Muscle of leg (tissue), 16 donors: ENCODE measurements at places on chromosomes 7 and 10. TPM values are rescaled to one million over a fixed set of nuclear protein-coding genes. Genes with fewer than 3 reads are reported as not detected.

Gene CPA2
- 0.44 TPM for total RNA-seq

Gene PNLIPRP2
- total RNA-seq, result 0.49 TPM

Gene MRLN
- total RNA-seq, result 254 TPM

Gene GHRHR
- total RNA-seq, result 1.3 TPM

GRCh38 chr10:49736564-49737113, 25.5 kb downstream of the OGDHL start:
- H3K4me3 ChIP-seq, result no peak overlapping the region
- no peaks in the 10 kb centered on the region for H3K36me3 ChIP-seq
- no peak for DNase-seq
- no peaks in the 10 kb centered on the region for H3K4me1 ChIP-seq
- no peaks in the 10 kb centered on the region for H3K27me3 ChIP-seq
- H3K27ac ChIP-seq, result no peak overlapping the region

GRCh38 chr10:19816411-19817230, at the start of gene PLXDC2:
Gene PLXDC2, plus strand, starts transcription at chr10:19816432.
- H3K27me3 ChIP-seq, result no peaks in the 10 kb centered on the region
- H3K27ac ChIP-seq, result peak within 1 kb of the TSS; percentile 97
- H3K4me3 ChIP-seq, result peak within 1 kb of the TSS; percentile 94
- peaks cover 3% of the 10 kb centered on the region for H3K36me3 ChIP-seq
- DNase-seq, result peak; percentile 76
- H3K4me1 ChIP-seq, result no peaks in the 10 kb centered on the region

DNA sequence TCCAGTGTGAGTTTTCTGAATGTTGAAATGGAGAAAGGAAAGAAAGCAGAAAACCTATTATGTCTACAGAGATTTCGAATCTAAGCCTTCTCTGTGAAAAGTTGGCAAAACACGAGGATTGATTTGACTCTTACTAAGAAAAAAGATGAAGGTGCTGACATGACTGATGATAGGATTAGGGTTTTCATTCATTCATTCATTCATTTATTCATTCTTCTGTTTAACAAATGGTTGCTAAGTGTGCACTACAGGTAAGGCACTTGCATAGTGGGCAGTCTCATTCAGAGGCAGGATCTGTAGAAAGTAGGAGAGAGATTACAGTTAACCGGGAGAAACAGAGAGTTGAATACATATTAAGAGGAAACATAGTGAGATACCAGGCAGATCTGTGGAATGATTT, 137.1 kb downstream of the ZNF365 start:
- H3K4me3 ChIP-seq, result no peak overlapping the region
- no peaks in the 10 kb centered on the region for H3K36me3 ChIP-seq
- no peaks in the 10 kb centered on the region for H3K4me1 ChIP-seq
- H3K27ac ChIP-seq, result no peak overlapping the region
- no peaks in the 10 kb centered on the region for H3K27me3 ChIP-seq

GRCh38 chr10:70330671-70331070, 46.9 kb upstream of the NPFFR1 start:
- H3K4me1 ChIP-seq, result peaks cover 34% of the 10 kb centered on the region
- no peak overlapping the region for H3K4me3 ChIP-seq
- peaks cover 7% of the 10 kb centered on the region for H3K27me3 ChIP-seq
- no peaks in the 10 kb centered on the region for H3K36me3 ChIP-seq
- DNase-seq, result no peak

DNA sequence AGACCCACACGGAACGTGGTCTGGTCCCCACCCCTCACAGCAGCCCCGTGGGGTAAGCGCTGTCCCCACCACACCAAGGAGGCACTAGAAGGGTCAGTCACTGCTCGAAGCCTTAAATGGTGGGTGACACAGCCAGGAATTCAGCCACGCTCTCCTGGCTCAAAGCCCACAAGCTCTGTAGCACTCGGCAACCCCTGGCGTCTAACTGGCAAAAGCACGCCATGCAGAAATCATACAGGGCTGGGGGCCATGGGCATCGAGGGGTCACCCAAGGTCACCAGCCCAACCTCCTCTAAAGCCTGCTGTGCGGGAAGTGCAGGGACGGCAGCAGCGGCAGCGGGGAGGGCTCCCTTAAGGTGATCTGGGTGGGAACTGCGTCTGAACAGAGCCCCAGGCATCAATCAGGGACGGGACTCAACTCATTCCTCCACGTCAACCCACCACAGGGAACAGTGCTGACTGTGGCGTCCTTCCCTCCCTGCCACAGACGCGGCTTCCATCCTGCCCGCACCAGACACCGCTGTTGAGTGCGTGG, 7.8 kb downstream of the GPER1 start:
- H3K27ac ChIP-seq, result no peak overlapping the region
- H3K27me3 ChIP-seq, result no peaks in the 10 kb centered on the region
- no peak overlapping the region for H3K4me3 ChIP-seq
- H3K36me3 ChIP-seq, result peaks cover 34% of the 10 kb centered on the region
- DNase-seq, result no peak

GRCh38 chr10:36097696-36098095, 455.6 kb upstream of the FZD8 start:
- no peaks in the 10 kb centered on the region for H3K36me3 ChIP-seq
- H3K4me1 ChIP-seq, result peaks cover 2% of the 10 kb centered on the region
- no peak overlapping the region for H3K4me3 ChIP-seq
- no peaks in the 10 kb centered on the region for H3K27me3 ChIP-seq
- no peak overlapping the region for H3K27ac ChIP-seq

- H3K36me3 ChIP-seq, result no peaks in the 10 kb centered on the region
- H3K4me1 ChIP-seq, result no peaks in the 10 kb centered on the region
- H3K4me3 ChIP-seq, result no peak overlapping the region
- H3K27me3 ChIP-seq, result peaks cover 17% of the 10 kb centered on the region
Observed at GRCh38 chr7:278081-278480, 11.9 kb upstream of the FOXL3 start.

DNA sequence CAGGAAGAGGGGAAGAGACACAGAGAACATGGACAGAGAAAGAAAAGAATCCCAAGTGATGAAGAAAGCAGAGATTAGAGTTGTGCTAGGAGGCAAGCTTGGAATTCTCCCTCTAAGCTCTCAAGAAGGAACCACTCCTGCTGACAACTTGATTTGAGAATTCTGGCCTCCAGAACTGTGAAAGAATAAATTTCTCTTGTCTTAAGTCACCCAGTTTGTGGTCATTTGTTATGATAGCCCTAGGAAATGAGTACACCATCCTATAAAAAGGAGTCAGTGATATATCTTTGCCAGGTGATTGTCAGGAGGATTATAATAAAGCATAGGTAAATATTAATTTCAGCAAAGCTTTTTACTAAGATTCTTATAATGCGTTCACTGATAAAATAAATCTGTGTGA, 82.7 kb upstream of the TFEC start:
- no peak overlapping the region for H3K27ac ChIP-seq
- H3K36me3 ChIP-seq, result no peaks in the 10 kb centered on the region
- no peak overlapping the region for H3K4me3 ChIP-seq
- H3K4me1 ChIP-seq, result no peaks in the 10 kb centered on the region
- H3K27me3 ChIP-seq, result no peaks in the 10 kb centered on the region

GRCh38 chr7:38283809-38284208, 10.4 kb upstream of the TARP start:
- H3K27ac ChIP-seq, result no peak overlapping the region
- no peaks in the 10 kb centered on the region for H3K27me3 ChIP-seq
- H3K4me3 ChIP-seq, result no peak overlapping the region
- DNase-seq, result no peak

- H3K4me3 ChIP-seq, result no peak overlapping the region
- H3K27me3 ChIP-seq, result no peaks in the 10 kb centered on the region
- H3K4me1 ChIP-seq, result peaks cover 54% of the 10 kb centered on the region
- peaks cover 7% of the 10 kb centered on the region for H3K36me3 ChIP-seq
- peak overlapping the region; percentile 95 for H3K27ac ChIP-seq
- peak; percentile 44 for DNase-seq
Observed at GRCh38 chr7:44637788-44638594, 31.6 kb downstream of the OGDH start.

GRCh38 chr7:5422396-5423305, 983 bp downstream of the TNRC18 start:
- H3K36me3 ChIP-seq, result peaks cover 6% of the 10 kb centered on the region
- H3K4me1 ChIP-seq, result peaks cover 25% of the 10 kb centered on the region
- H3K27me3 ChIP-seq, result no peaks in the 10 kb centered on the region
- H3K27ac ChIP-seq, result peak overlapping the region; percentile 97
- peak; percentile 79 for DNase-seq

DNA sequence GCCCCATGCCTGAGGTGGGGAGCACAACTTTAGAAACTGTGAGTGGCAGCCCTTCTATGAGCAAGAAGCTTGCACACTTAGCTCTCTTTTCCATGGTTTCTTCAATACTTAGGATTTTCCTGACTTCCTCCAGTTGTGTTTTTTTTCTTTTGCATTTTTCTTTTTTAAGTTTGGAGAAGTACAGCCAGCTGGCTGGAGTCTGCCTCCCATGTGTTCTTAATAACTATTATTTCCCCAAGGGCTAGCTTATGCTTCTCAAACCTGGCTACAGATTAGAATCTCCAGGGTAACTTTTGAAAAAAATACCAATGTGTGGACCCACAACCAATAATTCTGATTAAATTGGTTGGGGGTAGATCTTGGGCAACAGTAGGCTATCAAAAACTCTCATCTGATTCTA, 37.4 kb upstream of the MEOX2 start:
- H3K36me3 ChIP-seq, result no peaks in the 10 kb centered on the region
- peak overlapping the region; percentile 50 for H3K27ac ChIP-seq
- H3K4me3 ChIP-seq, result no peak overlapping the region
- peak; percentile 80 for DNase-seq
- H3K4me1 ChIP-seq, result peaks cover 4% of the 10 kb centered on the region
